ENCODE measurements at places on chromosomes 12 and 14.

GRCh38 chr14:21199611-21200560, 44.0 kb upstream of the OR5AU1 start:
- no peak for DNase-seq

- DNase-seq: no peak
These were observed 166.6 kb downstream of the TTC7B start for GRCh38 chr14:90649557-90650135.

- DNase-seq: no peak
These were observed 484 bp downstream of the MIS18BP1 start for GRCh38 chr14:45252366-45253069.

GRCh38 chr14:44609876-44610510, 102.9 kb upstream of the FSCB start:
- DNase-seq: no peak

- DNase-seq: no peak
These were observed 68.0 kb downstream of the CCDC88C start for GRCh38 chr14:91349481-91350074.

GRCh38 chr14:24883576-24883975, 166.4 kb downstream of the STXBP6 start:
- DNase-seq: no peak

All from GM04503 (cell line).